ENCODE measurements at places on chromosomes 4 and X. TPM values are rescaled to one million over a fixed set of nuclear protein-coding genes. Genes with fewer than 3 reads are reported as not detected.

The LINC00632 gene
- 221 TPM for total RNA-seq

The NPNT gene
- total RNA-seq, result 263 TPM

The NSG1 gene
- total RNA-seq, result 1.5 TPM

DNA sequence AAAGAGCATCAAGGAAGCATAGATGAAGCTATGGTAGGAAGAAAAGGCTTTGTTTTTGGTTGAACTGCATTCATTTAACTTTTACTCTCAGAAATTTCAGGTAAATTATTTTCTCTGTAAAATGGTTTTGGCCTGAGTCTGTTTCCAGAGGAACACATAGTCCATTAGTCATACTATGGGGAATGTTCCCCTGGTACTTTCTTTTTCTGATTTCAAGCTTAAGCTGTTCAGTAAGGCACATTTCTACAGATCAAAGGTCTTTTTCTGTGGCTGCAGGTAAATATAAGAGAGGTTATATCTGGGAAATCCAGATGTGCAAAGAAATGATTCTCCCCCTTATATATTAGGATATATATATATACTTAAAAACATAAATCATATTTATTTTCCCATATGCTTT, 1744.4 kb upstream of the ADGRL3 start:
- H3K27me3 ChIP-seq, result no peaks in the 10 kb centered on the region
- no peak for DNase-seq
- H3K27ac ChIP-seq, result no peak overlapping the region
- no peak overlapping the region for H3K4me3 ChIP-seq

- no peak for DNase-seq
- no peak overlapping the region for H3K27ac ChIP-seq
- H3K36me3 ChIP-seq, result no peaks in the 10 kb centered on the region
- no peak overlapping the region for H3K4me3 ChIP-seq
- no peaks in the 10 kb centered on the region for H3K27me3 ChIP-seq
These were observed 21.1 kb downstream of the MAGEB16 start for GRCh38 chrX:35819241-35819640.

GRCh38 chr4:186020106-186020792, 48.7 kb upstream of the TLR3 start:
- H3K4me3 ChIP-seq, result no peak overlapping the region
- no peaks in the 10 kb centered on the region for H3K27me3 ChIP-seq
- H3K36me3 ChIP-seq, result no peaks in the 10 kb centered on the region
- H3K4me1 ChIP-seq, result peaks cover 4% of the 10 kb centered on the region

- H3K27ac ChIP-seq, result no peak overlapping the region
- no peaks in the 10 kb centered on the region for H3K27me3 ChIP-seq
- H3K4me3 ChIP-seq, result no peak overlapping the region
- H3K4me1 ChIP-seq, result no peaks in the 10 kb centered on the region
These were observed 7.5 kb upstream of the ACSL1 start for GRCh38 chr4:184833046-184833838.

GRCh38 chr4:101292214-101292613, 55.1 kb downstream of the PPP3CA start:
- peaks cover 28% of the 10 kb centered on the region for H3K4me1 ChIP-seq
- no peak overlapping the region for H3K27ac ChIP-seq
- H3K4me3 ChIP-seq, result no peak overlapping the region
- DNase-seq, result no peak
- no peaks in the 10 kb centered on the region for H3K36me3 ChIP-seq

DNA sequence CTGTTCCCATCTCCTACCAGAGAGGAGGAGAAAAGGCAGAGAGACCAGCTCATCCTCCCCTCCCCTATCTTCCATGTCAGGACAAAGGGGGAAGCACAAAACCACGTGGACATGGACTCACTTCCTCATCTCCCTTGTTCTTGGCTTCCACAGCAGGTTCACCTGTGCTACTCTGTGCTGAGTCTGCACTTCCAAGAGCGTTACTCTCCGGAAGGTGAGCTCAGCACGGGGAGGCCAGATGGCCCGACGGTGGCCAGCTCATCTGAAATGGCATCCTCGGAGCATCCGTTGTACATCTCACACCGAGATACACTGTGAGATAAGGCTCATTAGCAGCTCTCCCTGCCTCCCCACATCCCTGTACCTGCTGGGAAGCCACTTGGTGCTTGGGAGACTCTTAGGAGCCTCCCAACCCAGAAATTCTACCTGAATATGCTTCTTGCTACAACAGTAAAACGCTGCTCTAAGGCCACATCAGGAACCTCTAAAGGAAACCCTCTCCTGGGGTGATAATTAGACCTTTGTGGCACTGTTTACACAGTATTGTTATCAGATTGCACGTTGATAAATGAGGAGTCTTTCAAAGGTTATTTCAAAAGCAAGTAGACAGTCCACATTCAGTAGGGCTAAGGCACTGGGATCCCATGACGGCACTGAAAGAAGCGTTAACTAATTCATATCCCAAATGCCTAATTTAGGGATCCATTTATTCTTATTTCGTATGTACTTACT, 19.4 kb downstream of the LGI2 start:
- H3K4me1 ChIP-seq, result no peaks in the 10 kb centered on the region
- H3K27me3 ChIP-seq, result no peaks in the 10 kb centered on the region
- H3K4me3 ChIP-seq, result no peak overlapping the region
- no peaks in the 10 kb centered on the region for H3K36me3 ChIP-seq

DNA sequence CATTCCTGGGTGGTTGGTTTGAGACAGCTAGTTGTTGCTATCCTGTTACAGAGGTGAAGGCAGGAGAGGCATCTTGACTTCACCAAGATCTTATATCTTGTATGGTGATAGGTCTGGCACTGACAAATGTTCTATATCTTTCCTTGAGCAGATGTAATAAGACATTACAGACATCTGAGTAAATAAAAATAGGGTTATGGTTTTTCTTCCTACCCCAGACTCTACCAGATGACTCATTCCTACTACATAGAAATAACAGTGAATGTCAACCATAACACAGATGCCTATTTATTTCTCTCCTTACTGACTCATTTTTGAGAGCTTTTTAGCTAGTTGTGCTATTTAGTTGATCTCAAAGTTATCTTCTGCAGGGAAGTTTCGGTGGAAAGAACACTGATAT, 21.9 kb downstream of the HNRNPH2 start:
- H3K27ac ChIP-seq, result no peak overlapping the region
- H3K27me3 ChIP-seq, result no peaks in the 10 kb centered on the region
- H3K36me3 ChIP-seq, result peaks cover 12% of the 10 kb centered on the region
- no peak for DNase-seq
- H3K4me3 ChIP-seq, result no peak overlapping the region
- H3K4me1 ChIP-seq, result no peaks in the 10 kb centered on the region

- no peaks in the 10 kb centered on the region for H3K4me1 ChIP-seq
- no peak overlapping the region for H3K27ac ChIP-seq
- H3K4me3 ChIP-seq, result no peak overlapping the region
- no peak for DNase-seq
These were observed 27.1 kb downstream of the ATP11C start for GRCh38 chrX:139905743-139906142.

DNA sequence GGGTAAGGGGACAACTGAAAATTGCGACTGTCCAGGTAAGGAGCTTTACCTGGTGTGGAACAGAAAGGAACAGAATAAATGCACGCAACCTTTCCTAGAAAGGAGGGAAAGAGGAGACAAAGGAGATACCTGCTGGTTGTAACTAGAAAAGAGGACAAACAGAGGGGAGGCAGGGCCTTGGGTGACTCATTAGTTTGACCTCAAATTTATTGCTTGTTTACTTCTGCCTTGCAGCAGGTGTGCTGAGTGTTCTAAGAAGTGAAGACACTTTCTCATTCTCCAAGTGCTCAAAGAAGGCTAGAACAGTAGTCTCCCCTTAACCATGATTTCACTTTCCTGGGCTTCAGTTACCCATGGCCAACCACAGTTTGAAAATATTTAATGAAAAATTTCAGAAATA, 123.1 kb upstream of the BOD1L1 start:
- DNase-seq, result no peak
- H3K27ac ChIP-seq, result no peak overlapping the region
- no peak overlapping the region for H3K4me3 ChIP-seq

DNA sequence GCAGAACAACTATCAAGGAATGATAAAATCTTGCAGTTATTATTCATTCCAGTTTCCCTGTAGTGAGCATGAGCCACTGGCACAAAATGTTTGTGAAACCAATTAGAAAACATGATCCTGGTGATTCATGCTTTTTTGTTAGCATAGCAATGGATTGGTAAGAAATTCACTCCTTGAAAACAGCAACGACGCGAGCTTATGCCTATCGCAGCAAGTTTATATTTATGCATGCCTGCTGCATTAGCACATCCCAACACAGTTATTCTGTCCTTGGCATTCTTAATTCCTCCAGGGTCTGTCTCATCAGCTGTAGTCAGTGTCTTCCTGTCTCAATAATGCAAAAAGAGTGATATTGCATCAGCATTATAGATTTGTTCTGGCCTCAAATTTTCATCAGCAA, 975.9 kb downstream of the STIM2 start:
- H3K4me3 ChIP-seq, result no peak overlapping the region
- no peaks in the 10 kb centered on the region for H3K36me3 ChIP-seq
- H3K27ac ChIP-seq, result no peak overlapping the region
- no peaks in the 10 kb centered on the region for H3K4me1 ChIP-seq
- no peak for DNase-seq

DNA sequence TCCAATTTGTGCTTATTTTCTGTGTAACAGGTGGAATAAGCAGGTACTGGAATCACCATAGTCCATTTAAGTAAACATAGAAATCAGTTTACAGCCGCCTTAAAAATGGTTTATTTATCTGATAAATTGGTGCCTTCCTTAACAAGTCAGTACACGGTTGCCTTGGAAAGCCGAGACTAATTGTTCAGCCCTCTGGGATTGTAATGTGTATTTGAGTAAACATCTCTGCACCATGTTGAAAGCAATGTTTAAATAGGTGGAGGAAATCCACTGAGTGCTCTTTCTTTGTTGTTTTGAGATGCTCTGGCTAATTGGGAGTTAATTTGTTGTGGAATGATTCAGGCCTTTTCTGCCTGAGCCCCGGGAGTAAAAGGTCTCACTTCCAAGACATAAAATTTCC, 45.7 kb upstream of the ADRA2C start:
- no peak overlapping the region for H3K4me3 ChIP-seq
- no peaks in the 10 kb centered on the region for H3K36me3 ChIP-seq
- H3K27ac ChIP-seq, result no peak overlapping the region
- H3K4me1 ChIP-seq, result no peaks in the 10 kb centered on the region
- H3K27me3 ChIP-seq, result peaks cover 54% of the 10 kb centered on the region

GRCh38 chrX:69303231-69303630, 138.0 kb upstream of the PJA1 start:
- H3K27ac ChIP-seq, result no peak overlapping the region
- H3K27me3 ChIP-seq, result no peaks in the 10 kb centered on the region
- no peaks in the 10 kb centered on the region for H3K36me3 ChIP-seq
- H3K4me1 ChIP-seq, result no peaks in the 10 kb centered on the region
- H3K4me3 ChIP-seq, result no peak overlapping the region
